GM06990 (cell line): ENCODE measurements at places on chromosomes 5 and 9.

GRCh38 chr9:16406526-16407225 lies 463.8 kb downstream of the BNC2 start:
- no peak for DNase-seq

DNA sequence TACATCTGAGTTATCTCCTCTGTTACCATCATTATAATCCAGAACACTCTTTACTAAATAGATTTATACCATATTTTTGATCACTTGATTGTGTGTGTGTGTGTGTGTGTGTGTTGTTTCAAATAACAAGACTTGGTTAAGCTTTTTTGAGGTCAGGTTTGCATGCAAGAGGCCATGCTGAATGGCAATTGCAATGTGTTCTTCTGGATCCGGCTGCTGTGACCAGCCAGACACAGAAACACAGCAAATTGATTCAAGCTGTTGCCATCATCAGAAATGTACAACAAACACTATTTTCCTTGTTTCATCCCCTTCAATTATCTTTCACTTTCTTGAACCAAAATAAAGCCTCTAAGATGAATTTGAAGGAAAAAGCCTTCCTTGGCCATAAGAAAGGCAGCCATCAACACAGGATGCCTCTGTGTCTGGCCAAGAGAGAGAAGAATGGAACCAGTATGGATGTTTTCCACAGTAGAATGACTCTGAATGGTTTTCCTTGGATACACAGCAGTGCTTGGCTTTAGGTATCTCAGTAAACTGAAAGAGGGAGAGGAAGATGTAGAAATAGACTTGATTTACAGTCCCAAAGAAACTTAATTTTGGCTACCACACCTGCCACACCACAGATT lies 53.9 kb downstream of the DPYSL3 start:
- no peak for DNase-seq

DNA sequence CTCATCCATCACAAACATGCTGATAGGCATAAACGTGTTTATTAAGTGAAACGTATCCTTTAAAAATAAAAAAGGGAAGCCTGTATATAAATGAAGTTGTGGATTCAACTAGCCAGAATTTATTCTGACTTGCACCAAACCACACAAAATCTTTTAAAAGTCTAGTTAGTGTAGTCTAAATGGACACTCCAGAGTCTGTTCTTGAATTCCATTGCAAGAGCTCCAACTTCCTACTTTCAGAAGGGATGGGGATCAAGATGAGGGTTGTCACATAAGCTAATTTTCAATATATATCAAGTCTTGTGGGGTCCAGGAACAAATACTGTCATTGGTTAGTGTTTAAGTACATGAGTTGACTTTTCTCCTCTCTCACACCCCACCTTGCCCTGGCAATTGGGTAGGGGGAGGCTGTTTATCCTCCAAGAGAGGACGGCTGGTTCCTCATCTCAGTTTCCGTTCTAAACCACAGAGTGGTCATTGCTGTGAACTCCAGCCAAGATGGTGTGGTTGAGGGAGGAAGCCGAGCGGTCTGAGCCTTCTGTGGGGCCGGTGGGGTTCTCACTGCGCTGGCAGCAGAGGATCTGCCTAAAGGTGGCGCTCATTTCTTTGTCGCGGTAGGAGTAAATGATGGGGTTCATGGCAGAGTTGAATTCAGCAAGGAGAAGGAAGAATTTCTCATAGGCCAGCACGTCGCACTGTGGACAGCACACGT lies 163.2 kb downstream of the LPAR1 start:
- DNase-seq: peak; percentile 72

DNA sequence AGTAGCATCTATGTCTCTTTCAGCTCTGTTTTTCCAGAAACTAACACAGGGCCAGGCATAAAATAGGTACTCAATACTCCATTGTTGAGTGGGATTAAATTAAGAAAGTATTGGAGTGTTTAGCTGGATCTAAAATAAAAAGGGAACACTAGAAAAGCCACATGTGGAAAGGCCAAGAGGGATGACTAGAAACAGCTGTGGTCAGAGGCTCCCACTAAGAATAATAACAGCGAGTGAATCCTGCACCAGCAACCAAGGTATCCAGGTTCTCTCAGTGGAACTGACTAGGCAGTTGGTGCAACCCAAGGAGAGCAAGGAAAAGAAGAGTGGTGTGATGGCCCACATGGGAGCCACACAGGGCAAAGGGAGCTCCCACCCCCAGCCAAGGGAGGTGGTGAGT lies 31.5 kb upstream of the RGMB start:
- no peak for DNase-seq

- DNase-seq: no peak
Measured at GRCh38 chr9:72907421-72907820, 45.4 kb downstream of the ALDH1A1 start.

GRCh38 chr9:128253140-128253990 lies 22.4 kb downstream of the GOLGA2 start:
- no peak for DNase-seq

GRCh38 chr5:179265514-179266290 lies 79.6 kb downstream of the ADAMTS2 start:
- no peak for DNase-seq

- DNase-seq: no peak
Measured at GRCh38 chr9:121656941-121657470, 5.6 kb downstream of the DAB2IP start.

- no peak for DNase-seq
Measured at GRCh38 chr9:3018071-3018470, 174.2 kb upstream of the PUM3 start.

GRCh38 chr5:27038476-27038875 lies at the start of gene CDH9:
Gene CDH9, minus strand, starts transcription at chr5:27038586. Its CDS starts 50,253 bp downstream, at chr5:26988333.
- no peak for DNase-seq

GRCh38 chr9:71886541-71886940 lies 24.5 kb downstream of the ABHD17B start:
- DNase-seq: no peak

- no peak for DNase-seq
Measured at GRCh38 chr5:65482736-65483545, 1.2 kb upstream of the ADAMTS6 start.

GRCh38 chr9:96061293-96061987 lies 185.9 kb downstream of the ERCC6L2 start:
- DNase-seq: no peak

DNA sequence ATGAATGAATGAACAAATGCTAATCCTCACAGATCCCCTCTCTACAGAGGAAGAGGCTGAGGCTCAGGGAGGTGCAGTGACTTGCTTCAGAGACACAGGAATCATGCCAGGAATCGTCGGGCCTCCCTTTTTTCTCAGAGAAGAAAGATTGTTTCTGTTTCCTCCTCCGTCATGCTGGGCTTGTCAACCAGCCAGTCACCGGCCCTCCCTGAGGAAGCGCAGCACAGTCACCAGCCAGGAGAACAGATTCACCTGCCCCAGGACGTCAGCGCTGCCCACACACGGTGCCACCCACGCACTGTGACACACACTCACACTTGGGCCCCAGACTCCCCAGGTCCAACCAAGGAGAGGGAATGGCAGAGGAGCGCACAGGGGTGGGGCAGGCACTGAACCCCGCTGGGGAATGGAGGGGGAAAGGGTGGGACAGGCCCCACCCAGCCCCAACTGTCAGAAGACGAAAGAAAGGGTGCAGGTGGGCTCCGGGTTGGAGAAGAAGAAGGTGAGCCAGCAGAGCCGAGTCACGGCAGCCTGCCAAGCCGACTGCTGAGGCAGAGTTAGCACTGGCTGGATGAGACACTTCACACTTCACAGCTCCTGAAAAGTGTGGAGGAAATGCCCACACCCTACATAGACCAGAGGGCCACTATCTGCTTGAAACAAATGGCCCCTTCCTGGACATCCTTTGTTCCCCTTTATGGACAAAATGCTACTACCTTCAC lies 13.8 kb upstream of the ERGIC1 start:
- DNase-seq: no peak

DNA sequence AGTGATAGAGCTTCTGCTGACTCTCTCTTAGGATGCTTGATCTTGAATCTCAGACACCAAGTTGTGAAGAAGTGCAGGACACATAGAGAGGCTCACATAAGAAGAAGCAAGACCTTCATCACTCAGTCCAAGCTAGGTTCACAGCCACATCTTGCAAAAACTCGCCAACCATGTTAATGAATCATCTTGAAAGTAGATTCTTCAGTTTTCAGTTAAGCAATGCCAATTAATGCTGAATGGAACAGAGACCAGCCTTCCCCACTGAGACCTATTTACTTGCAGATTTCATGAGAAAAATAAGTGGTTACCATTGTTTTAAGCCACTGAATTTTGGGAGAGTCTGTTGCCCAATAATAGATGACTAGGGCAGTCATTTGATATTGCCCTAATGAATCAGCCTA lies 217.7 kb upstream of the EDIL3 start:
- DNase-seq: no peak

DNA sequence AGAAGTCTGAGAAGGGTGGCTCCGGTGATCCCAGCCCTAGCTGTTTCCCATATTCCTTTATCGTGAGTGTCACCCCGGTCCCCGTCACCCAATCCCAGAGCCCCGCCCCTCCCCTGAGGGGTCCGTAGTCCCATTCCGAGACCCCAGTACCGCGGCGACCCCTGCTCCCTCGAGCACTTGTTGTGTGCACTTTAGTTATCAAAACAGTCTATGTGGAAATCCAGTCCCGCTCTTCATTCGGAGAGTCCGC lies 223 bp downstream of the LRSAM1 start:
- no peak for DNase-seq

DNA sequence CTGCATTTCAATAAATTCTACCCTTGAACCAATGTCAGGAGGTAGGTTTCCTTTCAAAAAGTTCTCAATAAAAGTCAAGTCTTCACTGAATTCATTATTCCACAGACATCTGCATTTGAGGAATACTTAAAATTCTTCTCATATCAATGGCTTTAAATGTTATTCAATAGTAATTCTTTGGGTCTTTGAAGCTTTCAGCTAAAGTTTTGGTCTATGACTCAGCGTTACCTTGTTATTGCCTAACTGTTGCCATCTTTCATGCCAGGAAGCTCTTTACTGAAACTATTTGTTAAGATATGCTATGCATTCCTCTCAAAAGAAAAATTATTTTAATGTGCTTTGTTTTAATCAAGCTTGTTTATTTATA lies 170.5 kb downstream of the NNT start:
- DNase-seq: no peak

GRCh38 chr5:144451187-144451973 lies 280.7 kb downstream of the KCTD16 start:
- no peak for DNase-seq

- DNase-seq: no peak
Measured at GRCh38 chr5:1268666-1269065, 26.2 kb downstream of the TERT start.

DNA sequence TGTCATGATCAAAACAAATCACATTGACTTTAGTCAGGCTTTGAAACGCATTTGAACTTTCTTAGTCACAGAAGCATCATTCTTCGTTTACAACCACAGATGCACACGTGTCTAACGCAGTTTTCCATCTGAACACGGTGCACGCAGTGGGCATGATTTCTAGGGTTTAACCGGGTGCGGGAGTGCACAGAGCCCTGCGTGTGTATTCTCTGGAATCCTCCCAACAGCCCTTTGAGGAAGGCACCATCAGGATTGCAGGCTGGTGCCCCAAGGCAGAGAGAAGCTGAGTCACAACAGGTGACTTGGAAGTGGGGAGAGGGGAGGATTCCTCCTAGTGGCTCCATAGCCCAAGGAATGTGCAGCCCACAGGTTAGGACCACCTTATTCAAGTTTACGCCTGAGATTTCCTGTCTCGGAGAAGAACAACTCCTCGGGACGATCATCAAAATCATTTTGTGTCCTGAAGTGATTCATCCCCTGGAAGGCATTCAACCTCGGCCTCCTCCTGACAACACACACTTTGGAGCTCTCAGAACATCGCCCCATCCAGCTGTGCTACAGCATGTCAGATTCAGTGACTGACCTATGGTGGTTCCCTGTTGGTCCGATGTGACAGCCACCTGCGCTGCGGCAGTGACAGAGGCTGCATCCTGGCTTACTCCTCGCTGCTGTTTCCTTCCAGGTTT lies 13.1 kb downstream of the ROPN1L start:
- DNase-seq: no peak

DNA sequence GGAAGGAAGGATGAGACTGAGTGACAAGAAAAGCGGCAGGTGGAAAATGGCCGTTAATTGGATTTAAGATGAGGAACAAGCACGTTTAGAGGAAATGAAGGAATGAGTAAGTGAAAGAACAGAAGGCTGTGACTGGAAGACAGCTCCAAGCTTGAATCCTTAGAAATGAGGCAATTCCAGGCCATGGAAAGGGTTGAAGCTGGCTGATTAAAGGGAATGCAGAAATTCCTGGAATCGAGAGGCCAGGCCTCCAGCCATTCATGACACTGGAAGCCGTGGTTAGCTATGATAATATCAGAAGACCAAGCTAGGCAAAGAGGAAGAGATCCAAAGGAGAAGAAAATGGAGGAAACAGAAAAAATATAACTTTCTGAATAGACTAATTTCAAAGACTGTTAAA lies 84.2 kb downstream of the ARL15 start:
- no peak for DNase-seq

- no peak for DNase-seq
Measured at GRCh38 chr9:38626006-38626405, 5.6 kb upstream of the ANKRD18A start.

DNA sequence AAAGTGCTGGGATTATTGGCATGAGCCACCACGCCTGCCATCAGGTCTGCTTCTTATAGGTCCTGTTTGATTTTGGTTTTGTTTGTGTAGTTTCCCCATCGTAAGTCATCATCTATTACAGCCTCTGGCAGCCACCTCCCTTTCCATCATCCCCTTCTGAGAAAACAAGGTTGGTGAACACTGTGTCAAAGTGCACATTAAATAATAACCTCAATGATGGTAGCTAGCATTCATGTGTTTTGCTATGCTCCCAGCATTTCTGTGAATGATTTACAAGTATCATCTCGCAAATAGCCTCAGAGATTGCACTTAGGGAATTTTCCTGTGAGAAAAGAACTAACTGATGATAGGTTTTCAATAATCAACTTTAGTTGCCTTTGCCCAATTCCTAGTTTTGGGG lies 9.9 kb downstream of the PRUNE2 start:
- DNase-seq: no peak

GRCh38 chr9:129239946-129240490 lies 62.0 kb upstream of the IER5L start:
- no peak for DNase-seq

DNA sequence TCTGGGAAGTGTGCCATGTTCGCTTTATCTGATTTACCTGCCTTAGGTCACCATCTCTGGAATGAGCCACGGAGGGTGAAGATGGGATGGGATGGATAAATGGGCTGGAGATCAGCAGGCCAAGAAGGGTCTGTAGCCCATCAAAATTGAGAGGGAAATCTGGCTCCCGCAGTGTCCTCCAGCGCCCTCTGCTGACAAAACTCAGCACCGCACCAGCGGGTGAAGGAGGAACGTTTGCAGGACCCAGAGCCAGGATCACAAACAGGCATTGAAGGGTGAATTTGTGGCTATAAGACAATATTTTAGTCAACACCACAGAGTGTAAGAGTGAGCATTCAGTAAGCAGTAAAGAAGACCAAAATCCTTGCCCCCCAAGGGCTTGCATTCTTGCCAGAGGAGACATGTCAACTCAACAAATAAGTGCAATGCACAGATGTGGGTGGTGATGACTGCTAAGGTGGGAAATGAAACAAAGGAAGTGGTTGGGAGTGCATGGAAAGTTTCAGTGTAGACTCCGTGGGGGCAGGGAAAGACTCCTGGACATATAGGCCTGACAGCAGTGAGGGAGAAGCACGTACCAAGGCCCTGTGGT lies 124.4 kb downstream of the TENT4A start:
- no peak for DNase-seq

- no peak for DNase-seq
Measured at GRCh38 chr9:96599298-96599697, 20.3 kb downstream of the CDC14B start.
